CD8-positive, alpha-beta memory T cell (primary cell): ENCODE measurements at places on chromosomes 13 and 19.

DNA sequence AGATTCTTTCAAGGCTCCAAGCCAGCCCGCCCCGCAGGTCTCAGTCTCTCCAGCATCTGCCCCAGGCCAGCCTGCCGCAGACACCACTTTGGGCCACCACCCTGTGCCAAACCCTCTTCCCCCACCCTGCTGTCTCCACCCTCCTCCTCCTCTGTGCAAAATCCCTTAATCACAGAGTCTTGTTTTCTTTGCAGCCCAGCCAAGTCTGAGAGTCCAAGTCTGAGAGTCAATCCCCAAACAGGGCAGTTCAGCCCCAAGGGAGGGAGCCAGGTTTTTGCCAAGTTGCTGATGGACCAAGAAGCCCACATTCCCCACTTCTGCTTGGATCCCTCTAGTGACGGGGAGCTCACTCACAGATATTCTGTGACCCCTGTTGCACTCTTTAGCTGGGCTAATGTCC is 3.1 kb downstream of the ADAMTS10 start:
- no peak for DNase-seq

DNA sequence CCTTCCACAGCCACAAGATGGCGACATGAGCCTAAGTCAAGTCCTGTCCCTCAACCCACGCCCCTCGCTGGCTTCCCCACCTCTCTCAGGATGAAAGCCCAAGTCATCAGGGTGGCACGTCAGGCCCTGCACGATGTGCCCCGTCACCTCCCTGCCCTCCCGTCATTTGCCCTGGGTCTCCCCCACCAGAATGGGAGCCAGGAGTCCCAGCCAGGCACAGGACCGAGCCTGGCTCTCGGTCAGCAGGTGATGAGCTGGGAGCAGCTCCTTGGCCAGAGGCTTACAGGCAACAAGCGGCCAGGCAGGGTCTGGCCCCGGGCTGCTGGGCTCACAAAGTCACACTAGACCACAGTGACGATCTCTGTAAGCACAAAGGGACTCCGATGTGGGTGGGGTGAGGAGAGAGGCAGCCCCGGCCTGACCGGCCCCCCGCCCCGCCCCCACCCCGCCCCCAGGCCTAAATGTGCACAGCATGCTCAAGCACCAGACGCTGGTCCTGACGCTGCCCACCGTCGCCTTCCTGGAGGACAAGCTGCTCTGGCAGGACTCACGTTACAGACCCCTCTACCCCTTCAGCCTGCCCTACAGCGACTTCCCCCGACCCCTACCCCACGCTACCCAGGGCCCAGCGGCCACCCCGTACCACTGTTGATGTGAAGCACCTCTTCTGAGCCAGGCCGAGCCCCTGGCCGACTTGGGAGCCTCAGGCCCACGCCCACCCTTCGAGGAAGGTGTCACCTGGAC is 7.3 kb downstream of the MRPL4 start:
- DNase-seq: peak; percentile 81

- no peak for DNase-seq
Measured at GRCh38 chr13:38496917-38497316, 147.3 kb downstream of the UFM1 start.

DNA sequence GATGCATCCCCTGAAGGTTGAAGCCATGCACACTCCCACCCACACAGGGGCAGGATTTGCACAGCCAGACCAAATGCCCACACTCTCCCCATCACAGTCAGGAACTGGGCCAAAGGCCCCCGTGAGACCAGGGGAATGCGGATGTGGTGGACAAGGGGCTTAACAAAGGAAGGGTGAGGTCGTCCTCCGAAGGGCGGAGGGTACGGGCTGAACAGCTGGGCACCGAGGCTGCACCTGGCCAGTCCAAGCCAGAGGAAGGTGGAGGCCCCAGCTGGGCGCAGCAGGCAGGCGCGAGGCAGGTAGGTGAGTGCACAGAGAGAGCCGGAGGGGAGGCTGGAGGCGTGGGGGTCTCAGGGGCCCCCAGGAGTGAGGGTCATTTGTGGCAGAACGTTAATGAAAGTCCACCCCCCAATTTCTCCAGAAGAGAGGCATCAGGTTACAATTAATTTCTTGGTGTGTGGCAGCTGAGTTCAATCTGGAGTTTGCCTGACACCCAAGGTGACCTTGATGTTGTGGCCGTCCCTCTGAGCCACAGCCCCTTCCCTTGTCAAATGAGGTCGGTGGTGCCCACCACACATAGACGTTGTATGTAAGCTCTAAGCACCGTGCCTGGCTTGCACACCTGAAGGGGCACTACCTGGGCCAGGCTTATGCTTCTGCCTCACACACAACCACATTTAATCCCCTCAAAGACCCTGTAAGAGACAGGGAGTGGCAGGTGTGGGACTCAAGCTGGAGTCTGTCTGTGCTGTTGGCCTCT is 2.9 kb downstream of the KLK15 start:
- DNase-seq: no peak
